ENCODE measurements at places on chromosomes 7 and 10.

DNA sequence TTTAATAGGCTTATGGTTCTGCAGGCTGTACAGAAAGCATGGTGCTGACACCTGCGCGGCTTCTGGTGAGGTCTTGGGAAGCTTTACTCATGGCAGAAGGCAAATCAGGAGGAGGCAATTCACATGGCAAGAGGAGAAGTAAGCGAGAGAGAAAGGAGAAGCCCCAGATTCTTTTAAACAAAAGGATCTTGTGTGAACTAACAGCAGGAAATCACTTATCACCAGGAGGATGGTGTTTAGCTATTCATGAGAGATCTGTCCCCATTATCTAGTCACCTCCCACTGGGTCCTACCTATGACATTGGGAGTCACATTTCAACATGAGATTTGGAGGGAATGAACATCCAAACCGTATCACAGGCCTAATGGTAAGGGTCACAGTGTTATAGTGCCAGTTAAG lies 678.0 kb upstream of the KCND2 start:
- no peak overlapping the region for H3K27ac ChIP-seq
- no peak for DNase-seq
- no peaks in the 10 kb centered on the region for H3K4me1 ChIP-seq
- no peaks in the 10 kb centered on the region for H3K27me3 ChIP-seq
- H3K36me3 ChIP-seq: no peaks in the 10 kb centered on the region

- DNase-seq: no peak
- no peaks in the 10 kb centered on the region for H3K4me1 ChIP-seq
- no peak overlapping the region for H3K4me3 ChIP-seq
- no peaks in the 10 kb centered on the region for H3K27me3 ChIP-seq
- no peaks in the 10 kb centered on the region for H3K36me3 ChIP-seq
Observed at GRCh38 chr7:84800846-84801245, 386.0 kb downstream of the SEMA3D start.

DNA sequence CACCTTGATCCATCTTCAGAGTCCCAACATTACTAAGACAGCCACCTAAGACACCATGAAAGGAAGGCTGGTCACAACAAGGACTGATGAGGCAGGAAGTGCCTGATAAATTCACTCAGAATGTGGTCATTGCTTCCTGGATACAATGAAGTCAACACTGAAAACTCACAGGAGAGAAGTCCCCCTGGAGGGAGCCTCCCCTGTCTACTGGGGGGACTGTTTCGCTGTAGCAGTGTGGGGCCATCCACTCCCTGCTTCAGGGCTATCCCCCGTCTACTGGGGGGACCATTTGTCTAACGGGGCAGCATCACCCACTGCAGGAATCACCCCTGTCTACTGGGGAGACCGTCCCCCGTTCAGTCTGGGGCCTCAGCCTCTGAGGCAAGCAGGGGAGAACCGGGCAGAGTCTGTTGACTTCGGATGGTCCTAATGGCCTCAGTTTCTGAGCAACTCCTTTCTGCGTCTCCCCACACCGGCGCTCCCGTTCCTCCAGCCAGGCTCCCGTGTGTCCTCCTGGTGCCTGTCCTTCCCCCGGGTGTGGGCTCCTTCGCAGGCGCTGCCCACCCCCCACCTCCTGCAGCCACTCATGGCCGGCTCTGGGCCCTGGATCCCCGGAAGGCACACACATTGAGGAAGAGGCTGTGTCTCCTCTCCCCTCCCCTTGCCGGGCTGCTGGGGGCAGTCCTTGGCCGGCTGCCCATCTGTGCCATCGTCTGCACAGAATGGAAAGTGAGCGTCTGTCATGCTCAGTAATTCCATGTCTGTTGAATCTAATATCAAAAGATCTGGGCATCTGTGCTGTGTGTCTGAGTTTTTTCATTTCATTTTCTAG lies 59.9 kb upstream of the DNAJB6 start:
- peak; percentile 23 for DNase-seq
- peaks cover 6% of the 10 kb centered on the region for H3K27me3 ChIP-seq
- peak overlapping the region; percentile 84 for H3K27ac ChIP-seq
- H3K36me3 ChIP-seq: peaks cover 11% of the 10 kb centered on the region
- peak overlapping the region; percentile 12 for H3K4me3 ChIP-seq

GRCh38 chr7:71130031-71130679 lies 1.8 kb upstream of the GALNT17 start:
- H3K4me1 ChIP-seq: no peaks in the 10 kb centered on the region
- no peaks in the 10 kb centered on the region for H3K27me3 ChIP-seq
- DNase-seq: no peak

DNA sequence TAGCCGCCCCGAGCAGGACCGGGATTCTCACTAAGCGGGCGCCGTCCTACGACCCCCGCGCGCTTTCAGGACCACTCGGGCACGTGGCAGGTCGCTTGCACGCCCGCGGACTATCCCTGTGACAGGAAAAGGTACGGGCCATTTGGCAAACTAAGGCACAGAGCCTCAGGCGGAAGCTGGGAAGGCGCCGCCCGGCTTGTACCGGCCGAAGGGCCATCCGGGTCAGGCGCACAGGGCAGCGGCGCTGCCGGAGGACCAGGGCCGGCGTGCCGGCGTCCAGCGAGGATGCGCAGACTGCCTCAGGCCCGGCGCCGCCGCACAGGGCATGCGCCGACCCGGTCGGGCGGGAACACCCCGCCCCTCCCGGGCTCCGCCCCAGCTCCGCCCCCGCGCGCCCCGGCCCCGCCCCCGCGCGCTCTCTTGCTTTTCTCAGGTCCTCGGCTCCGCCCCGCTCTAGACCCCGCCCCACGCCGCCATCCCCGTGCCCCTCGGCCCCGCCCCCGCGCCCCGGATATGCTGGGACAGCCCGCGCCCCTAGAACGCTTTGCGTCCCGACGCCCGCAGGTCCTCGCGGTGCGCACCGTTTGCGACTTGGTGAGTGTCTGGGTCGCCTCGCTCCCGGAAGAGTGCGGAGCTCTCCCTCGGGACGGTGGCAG lies at the start of gene MGMT:
MGMT (plus strand) TSS at position 539 of the 656 bp plus-strand sequence.
- H3K27ac ChIP-seq: peak within 1 kb of the TSS; percentile 72
- peaks cover 10% of the 10 kb centered on the region for H3K4me1 ChIP-seq
- peak within 1 kb of the TSS; percentile 85 for H3K4me3 ChIP-seq
- peaks cover 14% of the 10 kb centered on the region for H3K36me3 ChIP-seq
- H3K27me3 ChIP-seq: peaks cover 10% of the 10 kb centered on the region
- peak; percentile 96 for DNase-seq

DNA sequence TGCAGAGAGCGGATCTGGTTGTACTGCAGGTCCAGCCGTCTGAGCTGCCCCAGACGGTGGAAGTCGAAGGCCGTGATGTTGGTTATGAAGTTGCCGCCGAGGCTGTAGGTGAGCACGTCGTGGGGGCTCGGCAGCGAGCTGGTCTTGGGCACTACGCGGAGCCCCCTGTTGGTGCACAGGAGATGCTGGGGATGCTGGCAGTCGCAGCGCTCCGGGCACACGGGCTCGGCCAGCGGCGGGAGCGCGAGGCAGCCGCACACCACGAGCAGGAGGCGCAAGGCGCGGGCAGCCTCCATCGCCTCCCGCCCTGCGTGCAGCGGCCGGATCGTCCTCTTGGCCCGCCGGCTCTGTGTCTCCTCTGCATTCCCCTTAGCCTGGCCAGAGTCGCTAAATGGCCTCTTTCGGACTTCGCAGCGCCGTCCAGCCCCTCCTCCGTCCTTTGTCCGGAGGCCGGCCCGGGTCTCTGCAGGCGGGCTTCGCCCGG lies 337 bp downstream of the TRIL start:
- no peak for DNase-seq
- peaks cover 9% of the 10 kb centered on the region for H3K4me1 ChIP-seq
- H3K36me3 ChIP-seq: no peaks in the 10 kb centered on the region
- H3K27ac ChIP-seq: no peak overlapping the region

- peaks cover 4% of the 10 kb centered on the region for H3K36me3 ChIP-seq
- H3K4me1 ChIP-seq: no peaks in the 10 kb centered on the region
- H3K4me3 ChIP-seq: no peak overlapping the region
- no peak overlapping the region for H3K27ac ChIP-seq
Observed at GRCh38 chr10:28925121-28925663, 247.9 kb downstream of the BAMBI start.

GRCh38 chr10:7533657-7534479 lies 123.0 kb upstream of the SFMBT2 start:
- H3K4me3 ChIP-seq: no peak overlapping the region
- no peak overlapping the region for H3K27ac ChIP-seq
- DNase-seq: no peak
- peaks cover 24% of the 10 kb centered on the region for H3K27me3 ChIP-seq
- H3K36me3 ChIP-seq: peaks cover 4% of the 10 kb centered on the region

GRCh38 chr7:138727336-138728099 lies 26.4 kb upstream of the SVOPL start:
- no peak overlapping the region for H3K4me3 ChIP-seq
- DNase-seq: no peak
- no peaks in the 10 kb centered on the region for H3K36me3 ChIP-seq
- no peak overlapping the region for H3K27ac ChIP-seq

GRCh38 chr7:5620459-5620881 lies 161.0 kb downstream of the RNF216 start:
- no peak for DNase-seq
- H3K4me3 ChIP-seq: no peak overlapping the region
- H3K4me1 ChIP-seq: no peaks in the 10 kb centered on the region
- H3K36me3 ChIP-seq: peaks cover 28% of the 10 kb centered on the region

DNA sequence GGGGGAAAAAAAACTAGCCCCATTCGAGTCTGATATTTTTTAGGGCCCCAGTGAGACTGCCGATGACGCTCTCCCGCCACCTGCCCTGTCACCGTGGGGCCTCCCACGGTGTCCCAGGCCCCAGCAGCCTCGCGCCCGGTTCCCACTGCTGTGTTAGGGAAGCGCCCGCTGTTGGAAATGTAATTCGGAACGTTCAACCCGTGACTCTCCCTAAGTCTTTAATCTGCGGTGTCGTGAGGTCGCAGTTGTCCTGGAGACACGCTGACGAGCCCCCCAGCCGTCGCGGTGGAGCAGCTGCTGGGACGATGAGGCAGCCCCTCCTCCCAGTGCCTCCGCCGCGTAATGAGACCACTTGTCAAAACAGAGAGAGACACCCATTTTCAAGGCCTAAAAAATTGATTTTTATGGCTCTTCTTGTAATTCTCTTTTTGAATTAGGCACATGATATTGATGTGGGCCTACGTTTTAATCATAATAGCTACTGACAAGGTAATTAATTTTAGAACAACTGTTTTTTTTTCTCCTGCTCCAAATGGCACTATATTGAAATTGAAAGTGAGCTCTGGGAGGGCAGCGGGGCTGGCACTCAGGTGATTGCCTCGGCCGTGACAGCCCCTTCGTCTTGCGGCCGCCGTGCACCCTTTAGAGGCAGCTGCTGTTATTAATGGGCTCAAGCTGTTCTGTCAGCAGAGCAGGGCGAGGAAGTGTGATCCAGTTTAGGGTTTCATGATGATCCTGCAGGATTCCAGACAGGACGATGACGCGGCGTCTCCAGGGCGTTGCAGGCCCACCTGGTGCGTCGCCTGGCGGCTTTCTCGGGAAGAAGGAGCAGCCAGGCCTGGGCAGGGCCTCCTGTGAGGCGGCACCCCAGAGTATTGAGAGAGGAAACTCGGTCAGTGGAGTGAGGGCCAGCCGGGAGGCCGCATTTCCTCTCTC lies 63.3 kb downstream of the NKX6-2 start:
- peaks cover 3% of the 10 kb centered on the region for H3K36me3 ChIP-seq
- H3K27ac ChIP-seq: no peak overlapping the region
- no peaks in the 10 kb centered on the region for H3K4me1 ChIP-seq
- no peak overlapping the region for H3K4me3 ChIP-seq
- no peaks in the 10 kb centered on the region for H3K27me3 ChIP-seq
- no peak for DNase-seq

DNA sequence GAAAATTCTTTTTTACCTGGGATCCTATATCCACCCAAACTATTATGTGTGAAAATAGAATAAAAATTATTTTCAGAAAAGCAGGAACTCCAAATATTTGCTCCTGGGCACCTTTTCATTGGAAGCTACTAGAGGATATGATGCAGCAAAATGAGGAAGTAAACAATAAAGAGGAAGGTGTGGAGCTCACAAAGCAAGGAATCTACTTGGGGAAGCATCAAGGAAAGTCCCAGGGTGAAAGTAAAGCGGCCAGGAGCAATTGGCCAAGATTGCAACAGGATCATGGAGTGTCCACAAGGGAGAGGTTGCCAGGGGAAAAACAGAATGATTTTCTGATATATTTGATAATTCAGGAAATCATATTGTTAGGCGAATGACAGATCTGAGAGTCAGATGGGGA lies 80.8 kb downstream of the CARD11 start:
- peak overlapping the region; percentile 89 for H3K27ac ChIP-seq
- H3K4me3 ChIP-seq: no peak overlapping the region
- H3K27me3 ChIP-seq: no peaks in the 10 kb centered on the region
- no peak for DNase-seq
- H3K4me1 ChIP-seq: peaks cover 26% of the 10 kb centered on the region
- peaks cover 24% of the 10 kb centered on the region for H3K36me3 ChIP-seq
